ENCODE measurements at places on chromosomes 4 and X.

GRCh38 chrX:44747969-44748368, 95.9 kb upstream of the DUSP21 start:
- DNase-seq = no peak

DNA sequence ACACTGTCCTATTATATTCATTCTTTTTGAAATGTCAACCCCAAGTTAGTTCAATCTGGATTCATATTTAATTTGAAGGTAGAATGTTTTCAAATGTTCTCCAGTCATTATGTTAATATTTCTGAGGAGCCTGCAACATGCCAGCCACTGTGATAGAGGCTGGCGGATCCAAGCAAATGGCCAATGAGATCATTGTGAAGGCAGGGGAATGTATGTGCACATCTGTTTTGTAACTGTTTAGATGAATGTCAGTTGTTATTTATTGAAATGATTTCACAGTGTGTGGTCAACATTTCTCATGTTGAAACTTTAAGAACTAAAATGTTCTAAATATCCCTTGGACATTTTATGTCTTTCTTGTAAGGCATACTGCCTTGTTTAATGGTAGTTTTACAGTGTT, 1.6 kb downstream of the CXCL1 start:
- DNase-seq = no peak

GRCh38 chr4:145779319-145779801, 99.4 kb downstream of the C4orf51 start:
- no peak for DNase-seq

- no peak for DNase-seq
Observed at GRCh38 chr4:153020457-153020856, 84.3 kb downstream of the FHDC1 start.

DNA sequence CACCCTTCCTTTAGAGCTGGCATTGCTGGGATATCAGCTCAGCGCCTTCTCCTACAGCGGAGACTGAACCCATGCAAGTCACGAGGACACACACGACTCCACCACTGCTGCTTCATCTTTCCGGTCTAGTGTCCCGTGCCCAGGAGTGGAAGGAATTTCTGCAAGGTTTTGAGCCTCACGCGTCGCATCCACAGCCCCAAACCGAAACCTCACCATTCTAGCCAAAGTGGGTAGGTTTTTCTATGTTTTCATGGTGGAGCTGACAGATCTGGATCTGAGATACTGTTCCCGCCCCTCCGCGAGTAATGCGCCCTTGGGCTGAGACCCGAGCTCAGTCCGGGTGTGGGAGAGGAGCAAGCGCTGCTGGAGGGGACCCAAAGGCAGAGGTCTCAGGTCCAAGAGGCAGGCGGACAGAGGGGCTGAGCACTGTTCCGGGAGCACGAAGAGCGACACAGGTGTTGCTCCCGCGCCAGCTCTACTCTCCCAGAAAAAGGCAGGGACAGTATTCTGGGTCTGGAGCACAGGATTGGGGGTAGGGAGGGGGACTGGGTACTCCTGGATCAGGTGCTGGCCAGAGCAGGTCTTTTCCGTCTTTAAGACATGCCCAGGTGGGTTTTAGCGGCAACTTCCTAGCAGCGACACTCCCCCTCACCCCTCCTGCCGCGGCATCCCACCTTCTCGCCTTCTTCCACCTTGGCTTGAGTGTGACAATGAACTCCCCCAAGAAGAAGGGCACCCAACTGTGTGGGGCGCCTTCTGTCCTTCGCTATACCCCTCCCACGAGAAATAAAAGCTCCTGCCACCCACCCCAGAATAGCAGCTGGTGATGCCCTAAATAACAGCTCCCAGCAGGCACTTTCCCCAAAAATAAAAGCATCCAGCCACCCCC, 1.8 kb downstream of the EPHA5 start:
- no peak for DNase-seq

DNA sequence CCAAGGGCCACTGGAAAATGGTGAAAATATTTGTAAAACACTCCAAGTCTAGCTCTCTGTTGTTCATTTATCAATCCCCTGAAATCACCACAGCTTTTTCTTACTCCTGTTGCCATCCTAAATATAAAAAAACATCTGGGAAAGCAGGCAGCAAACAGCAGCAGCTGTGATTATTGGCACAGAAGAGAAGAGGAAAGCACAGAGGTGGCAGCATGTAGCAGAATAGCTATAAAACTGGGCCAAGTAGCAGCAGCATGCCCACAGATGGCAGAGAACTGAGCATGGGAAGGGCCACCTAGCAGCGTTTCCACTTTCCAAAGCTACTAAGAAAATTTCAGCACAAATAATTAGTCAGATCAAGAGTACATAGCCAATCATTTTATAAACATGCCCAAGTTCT, 307.2 kb downstream of the SLC7A11 start:
- no peak for DNase-seq

DNA sequence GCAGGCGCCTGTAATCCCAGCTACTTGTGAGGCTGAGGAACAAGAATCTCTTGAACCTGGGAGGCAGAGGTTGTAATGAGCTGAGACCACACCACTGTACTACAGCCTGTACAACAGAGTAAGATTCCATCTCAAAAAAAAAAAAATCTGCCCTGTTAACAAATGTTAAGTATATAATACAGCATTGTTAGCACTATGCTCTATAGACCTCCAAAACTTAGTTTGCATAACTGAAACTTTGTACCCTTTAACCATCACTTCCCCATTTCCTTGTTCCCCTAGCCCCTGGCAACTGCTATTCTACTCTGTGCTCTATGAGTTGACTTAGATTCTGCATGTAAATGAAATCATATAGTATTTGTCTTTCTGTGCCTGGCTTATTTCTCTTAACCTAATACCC, 76.7 kb downstream of the TAB3 start:
- DNase-seq = no peak

DNA sequence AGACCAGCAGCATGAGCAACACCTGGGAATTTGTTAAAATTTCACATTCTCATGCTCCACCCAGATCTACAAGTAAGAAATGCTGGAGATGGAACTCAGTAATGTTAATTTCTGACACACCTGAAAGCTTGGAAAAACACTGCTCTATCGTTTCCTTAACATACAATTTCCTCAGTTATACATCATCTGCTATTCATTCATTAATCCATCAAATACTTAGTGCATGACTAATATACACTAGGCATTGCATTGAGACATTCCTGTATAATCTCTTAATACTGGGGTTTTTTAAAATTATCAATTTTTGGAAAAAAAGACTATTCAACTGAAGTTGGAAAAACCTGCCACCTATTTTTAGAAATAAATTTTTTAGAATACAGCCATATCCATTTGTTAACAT, 106.1 kb downstream of the CHM start:
- DNase-seq = no peak

- no peak for DNase-seq
Observed at GRCh38 chr4:115418635-115419396, 305.4 kb upstream of the NDST4 start.

GRCh38 chrX:21658746-21659145, 616 bp upstream of the KLHL34 start:
- peak; percentile 11 for DNase-seq

GRCh38 chrX:85243761-85244449, at the start of the genes SATL1 and ZNF711:
Gene SATL1 (minus strand): TSS chrX:85243779. CDS start chrX:85108968, 134,811 bp downstream.
Gene ZNF711 (plus strand): TSS chrX:85243991. CDS start chrX:85247573, 3,582 bp downstream.
- DNase-seq = no peak

DNA sequence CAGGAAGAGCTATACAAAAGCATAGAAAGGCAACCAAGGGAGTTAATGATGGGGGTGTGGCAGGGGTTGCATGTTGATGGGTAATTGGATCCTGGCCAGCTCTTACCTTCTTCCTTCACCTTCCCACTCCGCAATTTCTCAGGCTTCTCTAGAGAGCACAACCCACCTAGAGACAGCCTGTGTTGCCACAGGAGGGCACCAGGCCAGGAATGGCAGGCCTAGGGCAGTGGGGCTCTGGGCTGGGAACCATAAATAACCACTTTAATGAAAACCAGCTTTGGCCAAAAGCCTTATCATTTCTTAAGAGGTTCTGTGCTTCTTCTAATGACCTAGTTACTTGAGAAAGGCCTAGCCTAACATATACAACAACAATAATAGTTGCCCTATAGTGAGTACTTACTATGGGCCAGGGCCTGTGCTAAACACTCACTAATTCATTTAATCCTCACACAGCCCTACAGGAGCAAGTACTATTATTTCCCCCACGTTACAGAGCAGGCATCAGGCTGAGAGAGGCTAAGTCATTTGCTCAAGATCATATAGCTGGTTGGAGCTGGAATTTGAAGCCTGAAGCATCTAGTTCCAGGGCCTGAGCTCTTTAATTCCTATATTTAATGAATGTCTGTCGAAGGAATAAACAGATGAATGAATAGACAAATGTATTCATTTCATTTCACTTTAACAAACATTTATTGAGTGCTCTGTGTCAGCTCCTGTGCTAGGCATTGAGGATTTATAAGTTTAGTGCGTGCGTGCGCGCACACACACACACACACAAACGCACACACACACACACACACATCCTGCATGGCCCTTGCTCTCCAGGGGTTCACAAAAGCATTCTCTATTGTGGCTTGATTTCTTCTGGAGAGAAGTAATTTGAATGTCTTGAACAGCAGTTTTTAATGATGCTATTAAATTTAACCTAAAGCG, 66.8 kb downstream of the RTL9 start:
- no peak for DNase-seq

GRCh38 chr4:11446155-11446811, 17.6 kb upstream of the HS3ST1 start:
- DNase-seq = no peak

- no peak for DNase-seq
Observed at GRCh38 chrX:25674776-25675175, 463.4 kb upstream of the MAGEB18 start.

DNA sequence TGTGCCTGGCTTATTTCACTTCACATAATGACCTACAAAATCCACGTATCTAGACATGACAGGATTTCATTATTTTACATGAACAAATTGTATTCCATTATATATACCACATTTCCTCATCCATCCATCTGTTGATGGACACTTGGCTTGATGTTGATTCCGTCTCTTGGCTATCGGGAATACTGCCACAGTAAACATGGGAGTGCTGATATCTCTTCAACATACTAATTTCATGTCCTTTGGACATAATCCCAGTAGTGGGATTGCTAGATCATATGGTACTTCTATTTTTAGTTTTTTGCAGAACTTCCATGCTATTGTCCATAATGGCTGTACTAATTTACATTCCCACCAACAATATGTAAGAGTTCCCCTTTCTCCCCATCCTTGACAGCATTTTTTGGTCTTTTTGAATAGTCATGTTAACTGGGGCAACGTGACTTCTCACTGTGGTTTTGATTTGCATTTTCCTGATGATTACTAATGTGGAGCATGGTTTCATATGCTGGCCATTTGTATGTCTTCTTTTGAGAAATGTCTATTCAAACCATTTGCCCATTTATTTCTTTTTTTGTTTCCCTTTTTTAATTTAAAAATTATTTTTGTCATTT, 68.9 kb downstream of the HTRA3 start:
- DNase-seq = no peak

DNA sequence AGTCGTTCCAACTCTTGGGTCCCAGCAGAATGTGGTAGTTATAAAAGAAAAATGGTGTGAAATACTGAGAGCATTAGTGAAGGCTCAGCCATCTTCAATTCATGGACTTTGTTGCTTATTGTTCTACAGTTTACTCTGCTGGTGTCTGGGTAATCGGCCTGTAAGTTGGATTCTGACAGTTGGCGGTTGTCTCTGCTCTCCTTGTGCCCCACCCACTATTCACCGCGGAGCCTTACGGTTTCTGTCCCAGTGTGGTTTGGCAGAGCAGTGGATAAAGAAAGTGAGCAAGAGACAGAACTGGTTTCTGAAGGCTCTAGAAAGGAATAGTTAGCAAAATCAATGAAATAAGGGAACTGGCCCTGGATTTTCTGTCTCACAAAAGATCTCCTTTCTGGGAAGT, 9.1 kb downstream of the LONRF3 start:
- no peak for DNase-seq

GRCh38 chrX:131812847-131813825, 210.0 kb upstream of the STK26 start:
- DNase-seq = peak; percentile 35

DNA sequence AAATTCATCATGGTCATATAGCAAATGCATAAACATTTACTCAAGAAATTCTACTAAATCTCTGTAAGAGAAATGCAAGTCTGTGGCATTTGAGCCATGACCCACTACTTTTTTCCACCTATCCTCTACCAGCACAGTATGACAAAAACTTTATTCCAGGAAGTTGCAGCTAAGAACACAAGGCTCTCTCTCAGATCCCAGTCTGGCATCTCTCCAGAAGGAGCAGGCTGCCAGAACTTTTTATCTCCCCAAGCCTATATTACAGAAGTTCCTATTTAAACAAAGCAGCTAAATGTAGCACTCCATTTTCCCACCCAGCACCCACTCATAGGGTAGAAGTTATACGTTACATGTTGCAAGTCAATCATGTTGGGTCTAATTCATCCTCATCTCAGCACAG, 49.3 kb upstream of the EPGN start:
- DNase-seq = no peak

GRCh38 chrX:70253377-70254062, 6.5 kb downstream of the P2RY4 start:
- DNase-seq = no peak

DNA sequence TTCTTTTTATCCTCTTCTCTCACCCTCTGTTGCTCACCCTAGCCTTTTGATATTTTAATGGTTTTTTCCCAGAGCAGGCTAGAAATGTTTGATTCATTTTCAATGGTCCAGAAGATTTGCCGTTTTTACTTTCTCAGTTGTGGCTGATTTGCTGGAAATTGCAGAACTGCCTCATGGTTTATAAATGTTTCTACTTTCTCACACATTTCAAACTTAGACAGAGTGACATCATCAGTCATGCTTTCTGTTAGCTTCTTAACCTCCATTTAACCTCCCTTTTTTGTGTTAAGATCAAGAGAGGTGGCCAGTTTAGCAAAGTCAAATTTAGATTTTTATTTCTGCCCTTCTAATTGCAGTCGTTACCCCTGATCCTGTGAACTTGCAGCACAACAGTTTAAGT, 8.7 kb downstream of the RXFP1 start:
- DNase-seq = no peak

- DNase-seq = no peak
Observed at GRCh38 chr4:61200187-61200915, at the start of gene ADGRL3. Gene ADGRL3 (plus strand): TSS chr4:61200326.

DNA sequence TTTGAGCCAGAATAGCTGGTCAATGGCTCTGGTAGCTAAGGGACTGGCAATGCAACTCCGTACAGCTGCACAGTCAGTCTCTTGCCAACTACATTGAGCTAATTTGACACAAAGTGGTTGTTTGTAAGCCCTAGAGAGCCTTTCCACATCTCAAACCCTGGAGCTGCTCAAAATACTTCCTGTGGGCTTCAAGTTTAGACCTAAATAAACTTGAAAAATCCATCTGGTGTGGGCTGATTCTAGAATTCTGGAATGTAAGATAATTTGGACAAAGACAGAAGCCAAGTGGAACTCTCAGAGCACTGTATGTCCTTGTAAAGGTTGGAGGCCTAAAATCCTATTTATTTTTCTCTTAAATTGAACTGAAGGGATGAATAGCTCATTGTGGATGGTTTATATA, 380.8 kb downstream of the SPRY1 start:
- DNase-seq = no peak

- no peak for DNase-seq
Observed at GRCh38 chrX:68286076-68286475, 147.2 kb downstream of the OPHN1 start.

- DNase-seq = no peak
Observed at GRCh38 chrX:108439426-108439942, at the start of gene COL4A5. Gene COL4A5 (plus strand): TSS chrX:108439838. CDS start chrX:108440126, 288 bp downstream.
